Stimulated activated CD8-positive, alpha-beta memory T cell treated with anti-CD3 and anti-CD28 coated beads, Interleukin-4, amount 100 ng/mL, for 24 hours (primary cell): ENCODE measurements at places on chromosomes 2 and 18.

- DNase-seq: no peak
Measured at GRCh38 chr2:72579591-72580180, 246.1 kb downstream of the EXOC6B start.

DNA sequence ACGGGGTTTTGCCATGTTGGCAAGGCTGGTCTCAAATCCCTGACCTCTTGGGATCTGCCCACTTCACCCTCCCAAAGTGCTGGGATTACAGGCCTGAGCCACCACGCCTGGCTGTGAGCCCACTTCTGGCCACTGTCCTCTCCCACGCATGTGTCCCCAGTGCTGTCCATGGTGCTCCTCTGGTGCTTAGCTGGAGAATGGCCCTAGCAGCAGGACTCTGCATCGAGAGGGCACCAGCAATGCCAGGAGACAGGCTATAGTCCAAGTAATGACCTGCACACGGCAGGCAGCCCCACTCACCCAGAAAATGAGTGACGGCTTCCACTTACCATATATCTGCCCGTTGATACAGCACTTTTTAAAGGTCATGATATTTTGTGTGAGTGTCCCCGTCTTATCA, 66.3 kb upstream of the NARS1 start:
- DNase-seq: no peak

GRCh38 chr2:95034221-95034620, 8.7 kb downstream of the MAL start:
- DNase-seq: no peak

DNA sequence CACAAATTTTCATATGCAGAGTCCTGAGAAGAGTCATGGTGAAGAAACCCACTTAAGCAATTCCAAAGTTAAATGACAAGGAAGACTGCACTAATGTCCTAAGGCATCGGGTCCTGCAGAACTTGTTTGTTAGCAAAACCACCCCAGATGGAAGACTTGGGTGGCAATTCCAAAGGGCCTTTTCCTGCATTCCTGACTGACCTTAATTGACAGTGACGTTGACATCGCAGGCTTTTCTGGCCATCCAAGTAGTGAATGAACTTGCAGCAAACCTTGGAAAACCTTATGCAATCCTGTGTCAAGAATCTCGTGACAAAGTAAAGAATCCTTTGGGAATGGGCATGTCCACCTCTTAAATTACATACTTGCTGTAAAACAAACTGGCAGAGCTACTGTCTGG, 112.5 kb upstream of the SH3BP4 start:
- DNase-seq: no peak

DNA sequence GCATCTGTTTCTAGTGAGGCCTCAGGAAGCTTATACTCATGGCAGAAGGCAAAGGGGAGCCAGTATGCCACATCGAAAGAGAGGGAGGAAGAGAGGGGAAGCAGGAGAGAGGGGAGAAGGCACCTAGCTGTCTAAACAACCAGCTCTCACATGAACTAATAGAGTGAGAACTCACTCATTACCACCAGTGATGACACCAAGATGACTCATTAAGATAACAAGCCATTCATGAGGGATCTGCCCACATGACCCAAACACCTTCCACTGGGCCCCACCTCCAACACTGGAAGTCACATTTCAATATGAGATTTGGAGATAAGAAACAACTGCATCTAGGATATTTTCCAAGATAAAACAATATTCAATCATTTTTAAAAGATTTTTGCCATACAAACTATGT, 753.9 kb upstream of the ZEB2 start:
- no peak for DNase-seq

- no peak for DNase-seq
Measured at GRCh38 chr2:206250041-206250897, 24.2 kb upstream of the ZDBF2 start.

DNA sequence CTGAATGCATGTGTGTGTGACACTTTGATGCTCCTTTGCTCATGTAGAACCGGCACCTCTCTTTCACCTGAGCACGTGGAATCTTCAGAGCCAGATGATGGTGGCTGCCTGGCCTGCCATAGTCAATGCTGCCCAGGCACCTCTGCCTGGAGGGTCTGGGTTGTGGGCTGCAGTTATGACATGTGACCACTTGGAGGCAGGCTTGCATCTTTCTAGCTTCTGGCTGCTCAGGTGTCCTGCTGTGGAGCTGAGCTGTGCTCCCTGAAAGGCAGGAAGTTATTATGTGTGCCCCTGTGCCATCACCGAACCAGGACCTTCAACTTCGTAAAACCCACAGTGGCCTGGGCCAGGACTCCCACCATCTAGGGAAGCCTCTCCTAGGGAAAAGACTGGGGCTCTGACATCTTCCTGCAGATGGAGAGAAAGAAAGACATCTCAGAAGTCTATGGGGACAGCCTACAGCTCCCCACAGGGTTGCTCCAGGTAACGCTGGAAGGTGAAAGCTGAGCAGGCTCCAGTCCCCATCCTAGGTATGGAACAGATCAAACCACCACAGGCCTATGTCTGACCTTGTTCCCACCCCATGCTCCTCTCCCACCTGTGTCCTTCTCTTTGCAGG, 30.2 kb downstream of the PSD4 start:
- DNase-seq: peak; percentile 59

GRCh38 chr2:222861411-222862105, 722 bp downstream of the ACSL3 start:
- peak; percentile 11 for DNase-seq

- DNase-seq: no peak
Measured at GRCh38 chr2:218839430-218839829, 7.8 kb upstream of the PRKAG3 start.

DNA sequence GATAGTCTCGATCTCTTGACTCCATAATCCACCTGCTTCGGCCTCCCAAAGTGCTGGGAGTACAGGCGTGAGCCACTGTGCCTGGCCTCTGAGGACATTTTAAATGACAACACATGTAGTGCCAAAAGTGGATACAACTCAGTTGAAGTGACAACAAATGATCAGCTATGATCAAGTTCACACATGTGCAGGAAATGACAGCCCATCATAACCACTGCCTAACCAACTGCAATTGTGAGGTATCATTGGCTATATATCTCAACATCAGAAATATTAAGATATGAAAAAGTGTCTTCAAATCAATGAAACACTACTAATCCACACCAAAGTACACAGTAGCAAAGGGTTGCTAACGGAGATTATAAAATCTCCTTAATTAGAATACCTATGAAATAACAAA, 84.8 kb downstream of the DTNB start:
- no peak for DNase-seq

DNA sequence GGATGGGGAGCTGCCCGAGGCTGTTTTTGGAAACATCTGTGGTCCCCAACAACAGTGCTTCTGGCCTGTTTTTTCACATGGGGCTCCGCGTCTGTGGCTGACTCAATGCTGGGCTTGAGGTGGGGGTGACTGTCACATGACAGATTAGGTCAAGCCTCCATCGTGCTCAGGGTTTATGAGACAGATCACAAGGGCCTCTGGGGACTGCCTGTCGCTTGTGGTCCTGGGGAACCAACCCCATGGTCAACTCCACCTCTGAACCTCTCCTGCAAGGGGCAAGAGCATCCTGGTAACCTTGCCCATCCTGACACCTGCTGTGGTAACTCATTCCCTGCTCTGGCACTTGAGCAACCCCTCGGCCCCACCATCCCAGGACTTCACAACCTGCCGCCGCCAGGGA, 47.6 kb upstream of the SH3RF3 start:
- DNase-seq: no peak

DNA sequence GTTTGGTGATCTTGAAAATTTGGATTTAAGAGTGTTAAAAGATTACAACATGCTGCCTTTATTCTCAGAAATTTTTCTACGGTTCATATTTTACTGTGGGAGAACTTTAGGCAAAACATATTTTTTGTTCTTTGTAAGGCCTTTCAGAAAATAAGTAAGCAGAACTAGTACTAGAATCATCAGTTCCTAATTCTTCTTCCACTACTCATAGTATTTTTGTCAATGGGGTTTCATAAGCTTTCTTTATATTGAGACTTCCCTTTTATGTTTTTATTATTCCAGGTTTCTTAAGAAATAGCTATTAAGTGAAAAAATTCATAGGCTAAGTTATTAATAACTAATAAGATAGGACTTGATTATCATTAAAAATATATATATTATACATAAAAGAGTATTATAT, 12.4 kb downstream of the UGGT1 start:
- DNase-seq: no peak

DNA sequence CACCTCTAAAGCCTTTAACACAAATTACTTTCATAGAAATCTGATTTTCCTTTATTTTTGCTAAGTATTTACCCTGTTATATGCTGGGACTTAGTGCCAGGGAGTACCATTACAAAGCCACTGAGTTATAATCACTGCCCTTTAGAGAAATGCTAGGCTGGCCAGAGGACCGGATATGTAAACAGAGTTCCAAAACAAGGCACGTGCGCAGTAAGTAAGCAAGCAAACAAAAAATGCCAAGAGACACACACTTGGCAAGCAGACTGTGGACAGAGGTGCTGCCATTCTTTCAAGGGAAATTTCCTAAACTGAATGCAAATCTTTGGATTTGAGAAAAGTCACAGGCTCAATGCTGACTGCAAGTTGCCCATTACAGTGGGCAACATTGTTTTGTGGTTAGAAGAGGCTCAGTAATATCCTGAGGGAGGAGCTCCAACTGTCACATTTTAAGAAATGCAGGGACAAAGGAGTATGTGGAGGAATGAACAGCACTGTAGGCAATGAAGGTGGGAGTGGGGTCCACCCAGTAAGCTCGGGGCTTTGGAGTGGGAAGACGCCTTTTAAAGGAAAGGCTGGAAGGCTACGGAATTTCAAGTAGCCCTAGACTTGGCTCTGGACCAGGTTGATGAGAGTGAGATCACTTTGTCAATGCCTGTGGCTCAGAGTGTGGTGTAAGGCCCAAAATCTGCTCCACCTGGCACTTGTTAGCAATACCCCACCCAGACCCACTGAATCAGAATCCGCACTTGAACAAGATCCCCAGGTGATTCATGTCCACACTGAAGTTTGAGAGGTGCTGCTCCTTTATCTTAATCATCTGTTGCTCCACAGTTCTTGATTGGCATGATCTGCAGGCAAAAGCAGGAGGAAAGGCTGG, 2.1 kb upstream of the PARD6G start:
- DNase-seq: no peak

DNA sequence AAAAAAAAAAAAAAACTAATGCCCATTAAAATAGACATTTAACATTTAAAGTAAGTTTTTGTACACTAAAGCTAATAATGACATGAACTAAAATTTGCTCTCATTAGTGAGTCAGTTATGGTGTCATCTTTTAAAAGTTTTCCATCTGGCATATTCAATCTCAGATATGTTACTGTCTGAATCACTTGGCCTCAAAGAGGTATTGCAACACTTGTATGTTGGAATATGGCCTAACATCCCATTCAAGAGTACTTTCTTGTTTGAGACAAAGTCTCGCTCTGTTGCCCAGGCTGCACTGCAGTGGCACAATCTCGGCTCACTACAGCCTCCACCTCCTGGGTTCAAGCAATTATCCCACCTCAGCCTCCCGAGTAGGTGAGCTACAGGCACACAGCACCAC, 169.7 kb downstream of the TMEM163 start:
- DNase-seq: no peak

- DNase-seq: no peak
Measured at GRCh38 chr2:43266711-43267111, 40.3 kb upstream of the ZFP36L2 start.

DNA sequence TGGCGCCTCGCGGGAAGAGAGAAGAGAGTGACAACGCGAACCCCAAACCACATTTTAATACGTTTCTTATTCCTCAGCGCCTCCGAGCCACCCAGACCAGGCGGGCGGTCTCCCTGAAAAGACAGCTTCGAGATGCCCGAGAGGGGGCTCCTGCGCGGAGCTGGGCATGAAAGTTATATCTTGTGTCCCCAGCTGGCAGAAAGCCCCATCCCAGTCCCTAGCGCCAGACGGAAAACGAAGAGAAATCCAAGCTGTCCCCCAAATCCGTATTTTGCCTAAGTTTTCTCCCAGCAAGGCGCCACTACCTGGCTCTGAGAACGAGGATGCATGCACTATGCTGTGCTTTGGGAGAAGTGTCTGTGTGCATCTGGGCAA, 797 bp downstream of the NXPH2 start:
- no peak for DNase-seq

DNA sequence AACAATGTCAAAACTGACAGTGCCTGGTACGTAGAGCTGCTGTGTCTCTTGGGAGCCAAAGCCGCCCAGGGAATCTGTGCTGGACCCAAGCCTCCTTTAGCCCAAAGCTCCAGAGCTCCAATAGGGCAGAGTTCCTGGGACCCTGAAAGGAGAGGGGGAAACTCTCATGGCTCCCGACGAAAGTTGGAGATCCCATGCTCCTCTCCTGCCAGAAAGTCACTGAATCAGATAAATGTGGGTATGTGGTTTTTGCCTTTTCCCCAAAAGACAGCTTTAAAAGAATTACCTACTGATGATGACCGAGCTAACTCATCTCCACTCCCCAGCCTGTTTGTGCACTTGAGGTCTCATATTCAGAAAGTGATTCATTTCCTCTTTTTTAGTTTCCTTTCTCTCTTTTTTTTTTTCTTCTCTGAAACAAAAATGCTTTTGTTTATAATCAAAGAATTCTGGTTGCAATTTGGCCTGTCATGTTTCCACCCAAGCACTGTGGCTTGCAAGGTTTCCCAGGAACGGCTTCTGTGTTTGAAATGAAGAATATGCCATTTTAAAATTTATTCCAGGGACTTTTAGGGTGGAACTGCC, 14.1 kb upstream of the PMAIP1 start:
- DNase-seq: no peak

DNA sequence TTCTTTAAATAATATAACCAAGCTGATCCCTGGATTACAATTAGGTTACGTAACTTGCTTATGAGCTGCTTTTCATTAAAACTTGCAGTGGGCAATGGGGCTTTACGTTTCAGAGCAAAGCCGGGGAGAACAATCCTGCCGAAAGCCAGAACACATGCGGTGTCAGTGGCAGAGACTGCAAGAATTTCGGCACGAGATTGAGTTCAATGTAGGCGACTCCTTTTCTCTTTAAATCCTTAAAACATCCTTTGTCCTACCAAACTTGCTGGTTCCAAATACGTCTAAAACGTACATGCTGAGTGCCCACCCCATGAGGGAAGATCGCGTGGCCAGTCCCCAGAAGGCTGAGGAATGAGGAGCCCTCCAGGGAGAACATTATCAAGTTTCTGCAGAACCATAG, 36.8 kb upstream of the NCOA1 start:
- no peak for DNase-seq

DNA sequence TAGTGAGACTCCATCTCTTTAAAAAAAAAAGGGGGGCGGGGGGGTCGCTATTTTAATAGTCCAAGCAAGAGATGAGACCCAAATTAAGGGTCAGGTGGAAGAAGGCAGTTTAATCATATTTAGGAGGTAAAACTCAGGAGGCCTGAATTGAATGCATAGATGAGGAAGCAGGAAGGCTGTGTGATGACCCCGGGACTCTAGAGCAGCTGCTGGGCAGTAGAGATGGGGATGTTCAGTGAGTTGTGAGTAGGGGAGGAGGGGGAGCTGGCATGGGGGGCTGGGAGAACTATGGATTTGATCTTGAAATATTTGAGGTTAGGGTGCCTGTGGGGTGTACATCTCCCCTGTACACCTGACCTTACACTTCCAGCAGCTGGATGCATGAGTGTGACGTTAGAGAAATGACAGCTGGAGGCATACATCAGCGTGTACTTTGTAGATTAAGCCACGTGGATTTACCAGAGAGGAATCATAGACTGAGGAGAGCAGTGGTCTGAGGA, 41.0 kb downstream of the GALM start:
- no peak for DNase-seq
